MV-4-11 (cell line): ENCODE measurements at places on chromosomes 11 and 22.

DNA sequence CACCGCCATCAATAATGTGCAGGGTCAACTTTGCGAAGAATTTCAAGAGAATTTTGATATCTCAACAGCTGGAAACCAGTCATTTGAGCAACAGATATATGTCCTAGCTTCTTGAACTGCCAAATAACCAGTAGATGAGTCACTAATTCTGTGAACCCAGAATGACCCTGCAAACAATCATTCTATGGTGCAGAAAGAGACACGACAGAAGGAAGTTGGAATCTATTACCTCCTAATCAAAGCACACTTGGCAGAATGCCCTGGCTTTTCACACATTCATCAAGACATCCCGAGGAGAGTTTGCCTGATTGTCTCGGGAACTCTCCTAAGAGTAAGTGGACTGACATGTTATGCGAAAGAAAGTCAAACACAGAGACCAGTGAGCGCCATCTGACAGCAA is 621.1 kb downstream of the OPCML start:
- DNase-seq: no peak

GRCh38 chr11:12721816-12722604 is 47.8 kb downstream of the TEAD1 start:
- no peak for DNase-seq

GRCh38 chr11:9550191-9550628 is 23.3 kb upstream of the WEE1 start:
- DNase-seq: no peak

DNA sequence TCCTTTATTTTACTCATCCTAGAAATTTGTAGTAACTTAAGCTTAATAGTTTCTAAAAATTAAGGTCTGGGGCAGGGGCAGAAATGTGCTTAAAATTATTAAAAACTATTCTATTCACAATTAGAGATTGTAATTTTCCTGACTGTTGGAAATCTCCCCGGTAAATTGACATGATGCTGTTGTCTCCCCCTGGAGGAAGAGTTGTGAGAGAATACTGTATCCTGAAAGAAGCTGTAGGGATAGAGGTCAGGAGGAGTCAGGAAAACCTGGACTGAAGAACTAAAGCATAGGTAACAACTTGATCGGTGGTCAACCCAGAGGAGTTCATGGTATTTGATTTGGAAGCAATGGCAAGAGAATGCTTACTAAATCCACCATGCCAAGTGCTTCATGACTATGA is 16.2 kb upstream of the ESAM start:
- DNase-seq: no peak

DNA sequence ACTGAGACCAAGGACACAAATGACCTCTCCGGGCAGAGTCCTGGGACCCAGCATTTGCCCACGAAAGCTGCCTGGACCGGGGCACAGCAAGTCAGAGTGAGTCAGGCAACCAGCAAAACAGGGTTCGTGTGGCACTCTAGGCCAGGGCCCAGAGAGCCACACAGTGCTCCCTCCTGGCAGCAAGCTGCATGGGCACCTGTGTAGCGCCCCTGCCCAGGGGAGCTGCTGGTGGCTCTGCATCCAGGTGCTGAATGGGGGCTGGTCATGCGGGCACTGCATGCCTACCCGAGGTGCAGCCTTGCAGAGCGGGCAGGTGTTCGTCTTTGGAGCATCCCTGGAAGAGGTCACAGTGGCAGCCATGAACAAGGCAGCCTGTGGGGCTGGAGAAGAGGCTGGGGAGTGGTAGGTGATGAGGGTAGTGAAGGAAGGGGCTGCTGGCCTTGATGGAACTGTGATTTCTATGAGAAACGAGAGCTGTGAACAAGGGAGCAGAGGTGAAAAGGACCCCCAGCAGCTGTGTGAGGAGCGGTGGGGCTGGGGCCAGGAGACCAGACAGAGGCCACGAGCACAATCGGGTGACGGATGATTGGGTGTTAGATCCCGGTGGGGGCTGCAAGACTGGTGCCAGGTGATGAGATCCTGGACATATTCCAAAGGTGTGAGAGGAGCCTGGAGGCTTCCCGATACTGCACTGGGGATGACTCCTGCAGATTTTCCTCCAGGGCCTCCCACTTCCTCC is 63.3 kb downstream of the DGCR2 start:
- DNase-seq: no peak

DNA sequence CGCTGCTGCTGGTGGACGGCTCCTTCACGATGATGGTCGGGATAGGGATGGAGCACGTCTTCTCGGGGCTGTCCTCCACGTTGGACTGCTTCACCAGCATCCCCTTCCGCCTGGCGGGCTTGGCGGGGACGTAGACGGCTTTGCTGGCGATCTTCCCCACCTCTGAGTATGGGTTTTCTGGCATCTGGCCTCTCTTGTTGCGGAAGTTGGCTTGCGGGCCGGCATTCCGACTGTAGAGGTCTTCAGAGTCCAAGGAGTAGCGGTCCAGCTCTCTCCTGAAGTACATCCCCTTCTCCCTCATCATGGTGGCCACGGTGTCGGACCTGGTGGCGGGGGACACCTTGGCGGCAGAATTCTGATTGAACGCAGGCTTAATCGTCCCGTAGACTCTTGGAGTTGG is 88.8 kb downstream of the CTTN start:
- no peak for DNase-seq
